ENCODE measurements at places on chromosomes 11 and 22.
A peak's percentile ranks its signal among the peaks of the same experiment; 100 is the strongest.

DNA sequence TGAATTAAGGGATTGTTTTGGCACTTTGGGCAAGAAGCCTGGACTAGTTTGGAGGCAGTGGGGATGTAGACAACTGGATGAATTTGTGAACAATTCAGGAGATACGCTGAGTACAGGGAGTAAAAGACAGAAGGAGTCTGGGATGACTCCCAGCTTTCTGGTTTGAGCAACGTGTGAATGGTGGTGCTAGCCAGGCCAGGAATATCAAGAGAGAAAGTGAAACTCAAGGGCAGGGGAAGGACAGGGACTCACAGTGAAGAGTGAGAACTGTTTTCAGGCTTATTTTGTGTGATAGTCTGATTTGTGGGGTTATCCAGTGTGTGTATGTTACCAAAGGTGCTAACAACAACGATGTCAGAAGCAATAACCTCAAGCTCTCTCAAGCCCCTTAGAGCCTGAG, 15.9 kb downstream of the CHRM1 start:
- H3K27me3 ChIP-seq: peaks cover 29% of the 10 kb centered on the region
- no peaks in the 10 kb centered on the region for H3K36me3 ChIP-seq
- H3K27ac ChIP-seq: no peak overlapping the region
- peaks cover 17% of the 10 kb centered on the region for H3K4me1 ChIP-seq
- peak overlapping the region; percentile 30 for H3K4me3 ChIP-seq
- DNase-seq: no peak

DNA sequence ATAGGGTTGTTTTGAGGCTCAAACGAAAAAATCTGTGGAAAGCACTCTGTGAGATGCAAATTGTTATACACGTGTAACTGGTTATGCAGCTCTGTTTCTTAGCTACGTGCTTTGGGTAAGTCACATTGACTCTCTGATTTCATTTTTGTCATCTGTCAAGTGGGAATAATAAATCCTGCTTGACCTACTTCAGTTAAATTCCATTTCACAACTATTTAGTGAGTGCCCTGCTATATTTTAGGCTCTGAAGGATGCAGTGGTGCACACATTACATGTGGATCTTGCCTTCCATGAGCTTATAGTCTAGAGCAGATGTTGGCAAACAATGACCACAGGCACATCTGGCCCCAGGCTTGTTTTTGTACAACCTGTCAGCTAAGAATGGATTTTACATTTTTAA, 133.6 kb upstream of the PLET1 start:
- H3K4me3 ChIP-seq: no peak overlapping the region
- no peaks in the 10 kb centered on the region for H3K4me1 ChIP-seq
- DNase-seq: no peak
- H3K27me3 ChIP-seq: peaks cover 4% of the 10 kb centered on the region

DNA sequence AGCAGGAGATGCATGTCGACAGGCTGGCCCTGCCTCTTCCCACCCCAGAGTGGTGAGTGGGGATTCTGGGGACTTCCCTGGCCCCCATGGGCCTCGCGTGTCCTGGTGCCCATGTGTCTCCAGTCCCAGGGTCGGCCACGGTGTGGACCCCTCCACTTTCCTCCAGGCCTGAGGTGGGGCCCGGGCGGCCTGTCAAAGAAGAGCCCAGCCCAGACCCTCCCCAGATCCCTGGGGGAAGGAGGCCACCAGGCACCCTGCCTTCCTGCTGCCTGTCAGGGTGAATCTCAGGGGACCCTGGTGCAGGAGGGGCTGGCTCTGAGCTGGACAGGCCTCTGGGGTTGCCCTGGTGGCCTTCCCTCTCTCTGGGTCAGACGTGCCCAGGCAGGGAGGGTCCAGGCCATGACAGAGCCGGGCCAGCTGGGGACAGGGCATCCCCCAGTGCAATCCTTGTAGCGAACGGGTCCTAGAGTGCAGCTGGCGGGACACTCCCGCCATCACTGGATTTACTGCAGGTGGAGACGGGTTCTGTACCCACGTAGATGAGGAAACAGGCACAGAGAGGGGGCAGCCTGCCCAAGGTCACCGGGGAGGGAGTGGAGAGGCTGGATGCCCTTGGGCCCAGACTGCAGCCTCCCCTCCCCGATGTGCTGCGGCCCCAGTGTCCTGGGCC, 13.5 kb upstream of the MUC6 start:
- peaks cover 7% of the 10 kb centered on the region for H3K27me3 ChIP-seq
- H3K27ac ChIP-seq: no peak overlapping the region
- H3K4me3 ChIP-seq: no peak overlapping the region
- DNase-seq: no peak

GRCh38 chr11:17649261-17649660, 70.1 kb upstream of the MYOD1 start:
- no peaks in the 10 kb centered on the region for H3K36me3 ChIP-seq
- peaks cover 25% of the 10 kb centered on the region for H3K27me3 ChIP-seq
- no peaks in the 10 kb centered on the region for H3K4me1 ChIP-seq
- no peak for DNase-seq
- H3K4me3 ChIP-seq: no peak overlapping the region

- H3K27me3 ChIP-seq: peaks cover 36% of the 10 kb centered on the region
- peak; percentile 85 for DNase-seq
Measured at GRCh38 chr11:2268729-2269600, 1.4 kb downstream of the ASCL2 start.

DNA sequence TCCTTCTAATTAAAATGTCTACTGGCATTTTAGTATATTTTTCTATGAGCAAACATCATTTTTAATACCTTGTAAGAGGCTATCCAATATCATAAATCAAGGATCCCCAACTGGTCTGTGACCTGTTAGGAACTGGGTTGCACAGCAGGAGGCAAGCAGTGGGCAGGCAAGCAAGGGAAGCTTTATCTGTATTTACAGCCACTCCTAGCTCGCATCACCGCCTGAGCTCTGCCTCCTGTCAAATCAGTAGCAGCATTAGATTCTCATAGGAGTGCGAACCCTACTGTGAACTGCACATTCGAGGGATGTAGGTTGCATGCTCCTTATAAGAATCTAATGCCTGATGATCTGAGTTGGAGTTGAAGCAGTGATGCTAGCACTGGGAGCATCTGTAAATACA, 70.2 kb upstream of the CREB3L1 start:
- H3K4me3 ChIP-seq: no peak overlapping the region
- peaks cover 9% of the 10 kb centered on the region for H3K27me3 ChIP-seq
- H3K4me1 ChIP-seq: peaks cover 14% of the 10 kb centered on the region
- no peak for DNase-seq

- peaks cover 13% of the 10 kb centered on the region for H3K27me3 ChIP-seq
- H3K36me3 ChIP-seq: no peaks in the 10 kb centered on the region
- no peak overlapping the region for H3K27ac ChIP-seq
- no peak overlapping the region for H3K4me3 ChIP-seq
- DNase-seq: no peak
- H3K4me1 ChIP-seq: no peaks in the 10 kb centered on the region
Measured at GRCh38 chr11:120977266-120978137, 46.4 kb upstream of the TBCEL start.

- no peaks in the 10 kb centered on the region for H3K4me1 ChIP-seq
- H3K27ac ChIP-seq: no peak overlapping the region
- H3K36me3 ChIP-seq: no peaks in the 10 kb centered on the region
- peaks cover 32% of the 10 kb centered on the region for H3K27me3 ChIP-seq
- no peak overlapping the region for H3K4me3 ChIP-seq
Measured at GRCh38 chr11:45365961-45366618, 79.9 kb upstream of the SYT13 start.

DNA sequence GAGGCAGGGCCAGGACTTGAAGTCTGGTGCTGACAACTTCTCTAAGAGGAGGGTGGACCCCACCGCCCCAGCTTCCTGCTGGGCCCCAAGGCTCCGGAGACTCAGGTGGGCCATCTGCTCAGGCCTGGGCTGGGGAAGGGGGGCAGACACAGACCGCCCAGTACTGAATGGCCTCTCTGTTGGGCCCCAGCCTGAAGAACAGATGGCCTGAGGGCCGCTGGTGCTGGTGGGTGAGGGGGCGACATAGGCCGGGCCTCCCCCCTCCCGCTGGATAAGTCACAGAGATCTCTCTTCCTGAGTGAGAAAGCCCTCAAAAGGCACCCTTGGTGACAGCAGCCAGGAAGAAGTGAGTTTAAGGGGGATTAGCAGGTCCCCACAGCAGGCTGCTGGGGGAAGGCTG, 12.5 kb upstream of the TP53I11 start:
- DNase-seq: no peak
- H3K4me3 ChIP-seq: no peak overlapping the region
- H3K4me1 ChIP-seq: no peaks in the 10 kb centered on the region
- no peaks in the 10 kb centered on the region for H3K27me3 ChIP-seq
- no peak overlapping the region for H3K27ac ChIP-seq

DNA sequence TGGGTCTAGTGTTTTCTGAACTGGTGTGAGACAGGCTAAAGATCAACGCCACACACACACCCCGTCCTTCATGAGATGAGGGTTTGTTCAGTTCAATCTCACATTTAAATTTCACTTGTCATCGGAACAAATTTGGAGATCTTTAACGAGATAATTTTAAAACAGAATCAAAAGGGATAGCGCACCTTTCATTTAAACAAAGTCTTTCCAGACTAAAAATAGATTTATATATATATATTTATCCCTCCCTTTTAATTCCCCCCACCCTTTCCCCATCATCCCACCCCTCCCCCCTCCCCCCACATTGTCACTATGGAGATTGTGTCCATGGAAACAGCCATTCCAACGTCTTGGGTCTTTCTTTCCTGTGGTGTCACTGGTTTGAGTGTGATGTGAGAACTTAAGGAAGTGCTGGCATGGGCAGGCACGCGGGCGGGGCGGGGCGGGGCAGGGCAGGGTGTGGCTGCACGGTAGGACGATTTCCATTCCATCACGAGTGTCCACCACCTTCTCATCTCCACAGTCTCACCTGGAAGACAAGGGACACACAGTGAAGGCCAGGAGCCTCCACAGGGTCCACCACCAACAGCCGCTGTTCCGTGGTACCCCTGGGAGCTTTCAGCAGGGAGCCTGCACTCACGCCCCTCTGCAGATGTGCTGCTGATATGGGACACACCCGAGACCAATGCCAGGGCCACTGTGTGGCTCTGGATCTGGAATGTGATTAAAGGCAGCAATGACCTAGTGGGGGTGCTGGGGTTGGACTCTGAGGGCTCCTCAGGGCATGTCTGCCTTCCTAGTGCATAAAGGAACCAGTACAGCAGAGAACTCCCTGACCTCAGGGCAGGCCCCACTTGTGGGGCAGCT, 30.5 kb upstream of the CYP2D6 start:
- no peak for DNase-seq
- no peak overlapping the region for H3K4me3 ChIP-seq
- H3K36me3 ChIP-seq: peaks cover 10% of the 10 kb centered on the region
- peaks cover 3% of the 10 kb centered on the region for H3K4me1 ChIP-seq

DNA sequence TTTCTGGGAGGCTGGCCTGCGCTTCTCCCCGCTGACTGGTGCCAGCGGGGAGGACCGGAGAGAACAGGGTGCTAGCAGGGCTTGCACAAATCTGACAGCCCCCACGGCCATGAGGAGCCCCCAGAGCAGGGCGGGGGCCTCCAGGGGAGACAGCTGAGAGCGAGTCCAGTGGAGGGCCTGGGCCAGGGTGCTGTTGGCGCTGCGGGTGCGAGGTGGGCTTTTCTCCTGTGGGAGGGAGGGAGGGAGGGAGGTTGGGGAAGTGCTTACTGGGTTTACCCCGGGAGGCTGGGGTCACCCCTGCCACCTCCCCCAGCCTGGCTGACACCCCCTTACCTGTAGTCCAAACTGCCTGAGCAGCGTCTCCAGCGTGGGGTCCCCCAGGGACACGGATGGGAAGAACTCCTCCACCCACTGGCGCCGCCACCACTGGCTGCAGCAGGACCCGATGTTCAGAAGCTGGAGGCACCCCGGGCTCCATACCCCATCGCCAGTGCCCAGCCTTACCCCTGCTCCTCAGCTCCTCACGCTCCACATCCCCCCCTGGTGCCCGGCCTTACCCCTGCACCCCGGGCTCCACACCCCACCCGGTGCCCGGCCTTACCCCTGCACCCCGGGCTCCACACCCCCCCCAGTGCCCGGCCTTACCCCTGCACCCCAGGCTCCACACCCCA, 3.9 kb downstream of the LMF2 start:
- no peaks in the 10 kb centered on the region for H3K4me1 ChIP-seq
- no peak overlapping the region for H3K27ac ChIP-seq
- no peak for DNase-seq
- no peaks in the 10 kb centered on the region for H3K27me3 ChIP-seq
- no peak overlapping the region for H3K4me3 ChIP-seq
- peaks cover 8% of the 10 kb centered on the region for H3K36me3 ChIP-seq

GRCh38 chr11:69384251-69385143, 90.5 kb downstream of the MYEOV start:
- peaks cover 1% of the 10 kb centered on the region for H3K36me3 ChIP-seq
- H3K4me3 ChIP-seq: no peak overlapping the region
- DNase-seq: no peak
- H3K27me3 ChIP-seq: no peaks in the 10 kb centered on the region
- H3K27ac ChIP-seq: no peak overlapping the region

DNA sequence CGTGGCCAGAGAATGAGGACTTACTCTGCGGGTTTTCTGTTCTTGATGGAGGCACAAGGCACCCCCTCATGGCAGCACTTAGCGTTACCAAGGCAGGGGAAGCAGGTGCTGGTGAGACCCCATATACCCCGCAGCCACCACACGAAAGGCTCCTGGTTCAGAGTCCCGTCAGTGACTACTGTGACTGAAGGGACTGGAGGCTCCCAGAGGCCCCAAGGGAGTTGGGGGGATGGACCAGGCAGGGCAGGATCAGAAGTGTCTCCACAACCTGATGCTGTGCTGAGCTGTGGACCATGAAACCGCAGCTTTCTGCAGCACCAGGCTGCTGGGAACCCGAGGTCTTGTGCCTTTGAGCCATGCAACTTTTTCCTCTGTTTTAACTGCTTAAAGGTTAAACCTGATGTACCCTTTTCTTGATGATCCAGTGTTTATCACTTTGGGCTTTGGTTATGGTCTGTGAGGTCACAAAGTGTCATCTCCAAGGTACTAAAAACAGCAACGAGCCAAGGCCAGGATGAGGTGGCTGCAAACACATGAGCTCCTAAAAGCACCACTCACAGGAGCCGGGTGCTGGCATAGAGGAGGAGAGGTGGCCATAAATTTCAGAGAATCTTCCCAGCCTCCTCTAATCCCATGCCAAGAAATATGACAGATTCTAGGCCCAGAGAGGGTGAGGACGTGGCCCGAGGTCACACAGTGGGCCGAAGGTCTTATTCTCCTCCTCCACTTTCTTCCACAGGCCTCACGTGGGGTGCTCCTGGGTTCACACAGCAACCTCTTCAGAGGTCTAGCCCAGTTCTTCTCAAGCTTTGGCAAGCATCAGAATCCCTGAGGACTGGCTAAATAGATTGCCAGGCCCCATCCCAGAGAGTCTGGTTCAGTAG, 4.2 kb upstream of the LRRC32 start:
- H3K4me1 ChIP-seq: peaks cover 54% of the 10 kb centered on the region
- no peaks in the 10 kb centered on the region for H3K36me3 ChIP-seq
- H3K27me3 ChIP-seq: peaks cover 8% of the 10 kb centered on the region
- H3K4me3 ChIP-seq: no peak overlapping the region
